GM12892 (cell line): ENCODE measurements at places on chromosomes 16 and 17.

DNA sequence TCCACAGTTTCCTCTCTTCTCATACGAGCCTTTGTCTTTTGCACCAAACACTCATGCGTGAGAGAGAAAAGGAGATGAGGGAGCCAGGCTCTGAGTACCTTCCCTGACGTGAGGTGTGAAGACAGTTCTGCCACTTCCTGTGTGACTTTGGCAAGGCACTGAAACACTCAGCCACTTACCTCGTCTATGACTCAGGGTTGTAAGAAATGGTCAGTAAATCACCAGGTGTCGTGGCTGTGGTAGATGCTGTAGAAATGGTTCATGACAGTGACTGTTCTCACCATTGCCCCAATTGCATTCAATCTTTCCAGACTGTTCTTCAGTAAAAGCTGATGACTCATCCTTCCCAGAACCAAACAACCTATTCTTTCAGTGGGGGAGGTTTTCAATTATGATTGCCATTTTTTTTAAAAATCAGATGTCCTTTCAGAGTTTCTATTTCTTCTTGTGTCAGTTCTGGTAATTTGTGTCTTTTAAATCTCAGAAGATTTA is 49.2 kb upstream of the CBFA2T3 start:
- no peak for DNase-seq

DNA sequence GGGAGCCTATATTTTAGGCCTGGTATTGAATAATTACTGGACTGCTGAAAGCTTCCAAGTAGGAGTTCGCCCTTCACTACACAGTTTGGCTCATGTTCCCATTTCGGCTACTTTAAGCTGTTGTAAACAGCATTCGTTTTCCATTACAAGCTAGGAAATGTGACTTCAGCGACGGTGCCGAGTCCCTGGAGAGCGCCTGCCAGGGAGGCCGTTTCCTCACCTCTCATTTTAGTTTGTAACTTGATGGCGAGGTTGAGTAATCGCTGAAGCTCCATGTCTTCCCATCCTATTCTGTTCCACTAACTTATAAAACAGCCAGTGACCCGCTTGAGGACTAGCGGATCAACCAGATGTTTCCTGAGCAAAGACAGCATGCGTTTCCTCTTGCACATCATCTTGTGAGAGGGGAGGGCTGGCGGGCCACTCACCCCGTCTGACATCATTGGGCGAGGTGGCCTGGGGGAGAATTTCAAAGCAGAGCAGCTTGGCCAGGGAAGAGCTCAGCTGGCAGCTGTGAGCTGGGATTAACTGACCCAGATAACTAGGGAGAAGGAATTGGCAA is 32.9 kb downstream of the PCTP start:
- DNase-seq = no peak

DNA sequence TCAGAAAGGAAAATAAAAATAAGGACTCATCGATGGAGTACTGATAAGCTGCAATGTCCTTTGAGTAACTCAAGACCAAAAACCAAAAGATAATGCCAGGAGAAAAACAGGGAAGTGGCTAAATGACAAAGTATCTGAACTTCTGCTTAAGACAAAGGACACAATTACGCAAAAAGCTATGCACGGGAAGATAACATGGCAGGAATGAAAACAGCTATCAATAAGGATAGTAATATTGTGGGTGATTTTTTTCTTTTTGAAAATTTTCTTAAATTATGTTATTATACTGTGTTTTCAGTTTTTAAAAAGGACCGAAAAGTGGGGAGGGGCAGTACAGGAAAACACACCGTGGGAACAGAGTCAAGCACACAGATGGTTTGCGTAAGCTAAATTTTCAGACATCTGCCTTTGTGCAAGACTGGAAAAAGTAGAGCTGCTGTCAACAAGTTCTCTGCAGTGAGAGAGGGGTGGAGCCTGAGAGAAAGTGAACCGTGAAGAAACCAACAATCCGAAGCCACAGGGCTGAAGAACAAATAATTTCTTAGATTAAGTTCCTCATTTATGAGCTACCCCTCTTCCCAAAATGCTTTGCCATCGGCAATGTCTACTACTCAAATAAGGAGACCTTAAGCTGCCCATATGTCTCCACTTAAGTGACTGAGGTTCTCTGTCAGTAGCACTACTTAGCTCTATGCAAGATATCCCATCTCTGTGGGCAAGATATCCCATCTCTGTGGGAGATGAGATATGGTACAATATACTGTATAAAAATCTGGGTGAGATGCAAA is 99.9 kb upstream of the CORO6 start:
- peak; percentile 31 for DNase-seq

DNA sequence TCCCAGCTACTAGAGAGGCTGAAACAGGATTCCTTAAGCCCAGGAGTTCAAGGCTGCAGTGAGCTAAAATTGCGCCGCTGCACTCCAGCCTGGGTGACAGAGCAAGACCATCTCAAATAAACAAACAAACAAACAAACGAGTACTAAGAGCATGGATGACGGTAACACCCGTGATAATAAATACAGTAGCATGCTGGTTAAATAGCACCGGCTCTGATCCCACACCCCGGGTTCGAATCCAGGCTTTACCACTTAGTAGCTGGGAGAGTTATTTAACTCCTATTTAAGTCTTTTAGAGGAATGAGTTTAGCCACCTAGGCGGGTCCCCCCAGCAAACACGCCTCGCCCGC is 301 bp upstream of the METTL22 start:
- no peak for DNase-seq

GRCh38 chr17:11589716-11590115 is 8.6 kb upstream of the DNAH9 start:
- DNase-seq = no peak

- DNase-seq = no peak
These were observed 1.7 kb downstream of the ADORA2B start for GRCh38 chr17:15946611-15947120.

GRCh38 chr17:27577884-27578717 is 52.9 kb upstream of the LGALS9 start:
- no peak for DNase-seq

- DNase-seq = no peak
These were observed 10.1 kb downstream of the IRF8 start for GRCh38 chr16:85908889-85909589.

DNA sequence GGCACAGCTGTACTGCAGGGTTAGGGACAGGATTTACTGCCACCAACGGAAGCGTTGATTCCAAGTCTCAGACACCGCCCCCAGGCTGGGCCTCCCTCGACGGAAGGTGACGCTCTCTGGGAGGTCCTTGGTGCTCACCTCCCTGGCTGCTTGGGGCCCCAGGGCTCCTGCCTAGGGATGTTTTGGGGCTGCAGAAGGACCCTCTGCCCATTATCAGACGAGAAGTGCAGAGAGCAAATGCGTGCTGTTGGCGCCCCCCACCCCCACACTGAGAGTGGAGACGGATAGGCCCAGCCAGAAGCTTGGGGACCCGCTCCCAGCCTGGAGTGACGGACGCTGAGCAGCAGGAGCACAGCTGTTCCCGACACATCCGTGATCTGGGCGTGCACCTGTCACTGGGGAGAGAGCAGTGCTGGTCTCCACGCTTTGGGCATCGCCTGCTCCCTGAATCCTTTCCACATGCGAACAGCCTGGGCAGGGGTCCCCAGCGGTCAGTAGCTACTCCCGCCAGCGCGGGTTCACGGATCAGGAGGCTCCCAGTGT is 5.1 kb upstream of the SOX8 start:
- DNase-seq = no peak

GRCh38 chr17:44828919-44829522 is 1.1 kb downstream of the GJC1 start:
- no peak for DNase-seq

- no peak for DNase-seq
These were observed 56.7 kb downstream of the CFDP1 start for GRCh38 chr16:75376475-75377161.

DNA sequence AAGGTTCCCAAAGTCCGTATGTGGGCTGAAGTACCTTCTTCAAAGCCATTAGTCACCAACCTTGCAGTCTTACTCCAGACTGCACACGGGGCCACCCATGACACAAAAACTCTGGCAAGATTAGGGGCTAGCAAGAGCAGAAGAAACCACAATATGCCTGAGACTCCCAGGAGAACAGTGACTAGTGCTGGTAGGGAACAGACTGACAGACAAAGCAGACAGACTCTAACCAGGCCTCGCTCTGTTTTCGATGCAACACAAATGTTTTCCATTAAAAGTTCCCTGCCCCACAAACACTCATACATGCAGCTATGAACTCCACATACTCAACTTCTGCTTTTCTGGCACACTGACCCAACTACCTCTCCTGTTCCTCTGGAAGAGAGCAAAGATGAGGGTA is 102.2 kb downstream of the HIC1 start:
- no peak for DNase-seq

DNA sequence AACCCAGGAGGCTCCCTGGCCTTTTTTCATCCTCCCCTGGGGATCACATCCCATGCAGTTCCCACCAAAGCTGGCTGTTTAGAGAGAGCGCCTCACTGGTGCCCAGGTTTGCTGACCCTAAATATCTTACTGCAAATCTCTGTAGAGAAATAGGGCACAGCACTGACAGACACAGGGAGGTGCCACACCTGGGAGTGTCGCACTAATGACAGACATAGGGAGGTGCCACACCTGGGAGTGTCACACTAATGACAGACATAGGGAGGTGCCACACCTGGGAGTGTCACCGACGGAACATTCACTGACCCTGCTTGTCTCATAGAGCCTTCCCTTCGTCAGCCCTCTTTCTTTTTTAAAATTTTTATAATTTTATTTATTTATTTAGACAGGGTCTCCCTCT is 25.6 kb downstream of the UNK start:
- no peak for DNase-seq

GRCh38 chr17:82890339-82890730 is 50.5 kb upstream of the ZNF750 start:
- DNase-seq = no peak

GRCh38 chr17:74379495-74380085 is 12.3 kb downstream of the GPR142 start:
- peak; percentile 94 for DNase-seq

DNA sequence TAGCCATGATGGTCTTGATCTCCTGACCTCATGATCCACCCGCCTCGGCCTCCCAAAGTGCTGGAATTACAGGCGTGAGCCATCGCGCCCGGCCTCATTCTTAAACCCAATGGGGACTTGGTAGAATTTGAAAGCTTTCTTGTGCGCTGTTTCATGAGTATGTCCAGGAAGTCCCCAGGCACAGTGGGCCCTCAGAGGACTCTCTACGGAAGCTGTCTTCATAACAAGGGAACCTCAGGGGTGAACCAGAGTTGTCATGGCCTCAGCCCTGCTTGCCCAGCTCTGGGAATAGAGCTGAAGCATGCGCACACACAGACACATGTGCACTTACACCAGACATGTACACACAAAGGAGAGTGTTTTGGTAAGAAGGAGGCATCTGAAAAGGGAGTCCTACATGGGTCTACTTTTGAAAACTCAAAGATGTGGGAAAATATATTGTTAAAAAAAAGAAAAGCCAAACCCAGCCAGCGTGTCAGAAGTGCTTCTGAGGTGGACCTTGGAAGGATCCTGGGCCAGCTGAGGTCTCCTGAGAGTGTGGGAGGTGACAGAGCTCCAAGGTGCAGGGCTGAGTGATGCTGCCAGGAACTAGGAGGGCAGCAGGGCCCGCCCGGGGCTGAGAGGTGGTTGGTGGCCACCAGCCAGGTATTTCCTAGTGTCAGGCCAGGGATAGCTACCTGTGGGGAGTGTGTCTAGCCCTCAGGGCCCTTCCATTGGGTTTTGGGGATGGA is 54.6 kb downstream of the EPN2 start:
- no peak for DNase-seq

DNA sequence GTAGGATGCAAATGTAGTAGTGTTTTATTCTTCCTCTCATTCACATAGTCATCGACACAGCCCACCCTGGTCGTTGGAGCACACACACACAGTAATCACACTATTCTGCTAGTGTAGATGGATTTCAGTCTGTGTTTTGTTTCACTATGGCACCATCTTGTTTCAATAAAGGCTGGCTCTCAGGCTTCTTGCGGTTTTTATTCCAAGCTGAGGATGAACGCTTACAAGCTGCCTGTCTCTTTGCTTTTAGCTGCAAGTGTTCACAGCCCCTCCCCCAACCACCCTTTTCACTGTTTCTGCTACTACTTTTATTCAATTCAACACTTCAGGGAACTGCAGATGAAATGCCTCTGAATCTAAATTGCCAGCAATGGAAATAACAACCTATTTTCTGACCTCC is 140.9 kb upstream of the PMFBP1 start:
- no peak for DNase-seq

GRCh38 chr17:81825841-81826466 is 7.1 kb downstream of the MCRIP1 start:
- no peak for DNase-seq

- no peak for DNase-seq
These were observed 2.0 kb downstream of the ZNF319 start for GRCh38 chr16:57998486-57998885.

DNA sequence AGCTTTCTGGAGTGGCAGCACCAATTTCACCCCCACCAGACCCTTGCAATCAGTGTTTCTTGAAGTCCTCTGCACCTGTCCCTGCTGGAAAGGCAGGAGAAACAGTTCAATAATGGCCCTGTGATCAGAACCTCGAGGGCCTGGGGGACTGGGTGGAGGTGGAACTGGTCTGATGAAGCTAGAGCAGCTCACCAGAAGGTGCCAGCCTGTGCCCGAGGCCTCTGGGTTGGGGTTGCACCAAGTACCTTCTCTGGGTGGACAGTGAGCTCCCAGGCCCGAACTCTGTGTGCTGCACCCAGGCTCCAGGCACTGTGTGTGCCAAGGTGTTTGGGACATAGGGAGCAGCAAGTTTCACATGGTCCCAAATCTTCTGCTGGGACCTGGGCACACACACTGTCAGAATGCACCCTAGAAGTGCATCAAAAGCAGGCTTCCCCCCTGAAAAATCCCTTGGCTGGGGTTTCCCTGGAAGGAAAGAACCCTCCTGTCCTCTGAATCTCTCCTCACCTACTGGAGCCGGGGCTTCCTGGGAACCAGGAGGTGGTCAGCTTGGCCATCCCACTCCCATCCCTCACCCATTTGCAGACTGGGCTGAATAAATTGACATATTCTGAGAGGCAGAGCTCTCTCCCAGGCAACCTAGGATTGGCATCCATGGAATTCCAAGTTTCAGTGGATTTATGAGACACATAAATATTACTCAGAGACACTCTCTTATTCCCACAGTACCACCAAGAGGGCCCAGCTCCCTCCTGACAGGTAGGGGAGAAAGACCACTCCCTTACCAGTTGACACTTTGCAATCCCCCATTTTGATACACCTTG is 17.4 kb downstream of the CD300LG start:
- DNase-seq = no peak

GRCh38 chr16:11403920-11404319 is 58.7 kb downstream of the RMI2 start:
- DNase-seq = peak; percentile 2

DNA sequence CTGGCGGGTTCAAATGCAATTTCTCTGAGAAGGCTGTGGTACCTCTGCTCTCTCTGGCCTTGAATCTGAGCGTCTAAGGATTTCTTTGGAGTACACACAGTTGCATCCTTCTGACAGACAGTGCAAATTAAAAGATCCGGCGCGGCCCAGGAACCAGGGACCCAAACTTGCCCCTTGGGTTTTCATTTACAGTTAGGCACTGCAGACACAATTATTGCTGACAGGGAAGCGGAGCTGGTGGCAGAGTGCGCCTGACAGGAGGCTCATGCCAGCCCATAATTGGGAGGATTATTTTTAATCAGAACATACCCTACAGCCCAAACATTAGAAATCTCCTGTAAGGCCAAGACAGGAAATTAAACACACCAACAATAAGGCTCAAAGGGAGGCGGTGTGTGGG is 1023.4 kb upstream of the RBFOX1 start:
- no peak for DNase-seq

- DNase-seq = no peak
These were observed 23.9 kb downstream of the SNX20 start for GRCh38 chr16:50657241-50657640.

- no peak for DNase-seq
These were observed 2.6 kb upstream of the RPL13 start for GRCh38 chr16:89557690-89558490.
